Endodermal cell (in vitro differentiated cells): ENCODE measurements at places on chromosomes 2 and 18.

DNA sequence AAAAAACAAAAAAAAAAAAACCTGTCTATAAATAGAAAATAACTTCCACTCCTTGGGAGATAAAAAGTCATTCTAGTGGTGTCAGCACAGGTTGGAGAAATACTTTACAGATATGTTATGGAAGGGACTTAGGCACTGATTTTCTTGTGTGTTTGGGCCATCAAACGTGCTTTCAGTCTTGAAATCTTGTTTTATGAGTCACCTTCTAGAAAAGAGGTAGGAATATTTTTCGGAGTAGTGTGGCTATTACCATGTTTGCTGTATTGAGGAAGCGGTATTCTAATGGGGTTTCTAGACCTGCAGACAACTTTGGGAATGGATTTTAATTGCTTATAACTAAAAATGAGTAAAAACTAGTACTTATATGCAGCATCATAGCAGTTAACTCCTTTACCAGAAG, 12.0 kb downstream of the HNMT start:
- DNase-seq = no peak

GRCh38 chr2:236986524-236987330, 99.0 kb upstream of the COPS8 start:
- DNase-seq = no peak

DNA sequence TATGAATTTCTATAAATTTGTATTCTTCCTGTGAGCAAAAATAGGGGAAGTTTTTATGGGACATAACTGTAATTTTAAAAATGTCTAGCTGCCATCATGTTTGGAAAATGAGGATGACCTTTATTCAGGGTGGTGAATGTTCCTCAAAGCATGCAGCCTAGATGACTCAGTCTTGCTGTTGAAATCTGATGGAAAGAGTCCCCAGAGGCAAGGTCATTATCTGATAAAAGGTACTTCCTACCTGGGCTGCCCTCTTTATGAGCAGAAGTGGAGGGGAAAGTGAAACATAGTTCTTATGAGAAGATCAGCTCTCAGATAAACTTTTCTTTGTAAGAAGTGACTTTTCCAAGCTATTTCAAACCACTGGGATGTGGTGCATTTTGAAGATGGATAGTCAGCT, 1144.7 kb upstream of the PIK3C3 start:
- no peak for DNase-seq

DNA sequence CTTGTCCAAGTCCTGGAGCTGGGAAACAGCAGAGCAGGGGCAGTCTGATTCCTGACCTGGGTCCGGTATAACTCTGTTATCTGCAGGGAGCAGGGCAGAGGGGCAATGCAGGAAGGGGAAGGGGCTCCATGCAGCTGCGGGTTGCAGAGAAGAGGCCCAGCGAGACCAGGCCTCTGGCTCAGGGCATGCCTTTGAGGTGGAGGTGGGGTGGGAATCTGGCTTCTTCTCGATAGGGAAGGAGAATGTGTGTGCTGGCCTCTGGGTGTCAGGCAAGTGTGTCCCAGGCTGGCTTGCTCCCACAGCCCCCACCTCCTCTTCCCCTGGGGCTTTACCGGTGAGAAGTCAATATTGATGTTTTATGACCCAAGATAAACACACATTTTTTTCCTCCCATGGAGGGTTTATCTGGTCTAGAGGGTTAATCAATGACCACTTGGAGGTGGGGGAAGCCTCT, 187.1 kb upstream of the HAAO start:
- peak; percentile 75 for DNase-seq

DNA sequence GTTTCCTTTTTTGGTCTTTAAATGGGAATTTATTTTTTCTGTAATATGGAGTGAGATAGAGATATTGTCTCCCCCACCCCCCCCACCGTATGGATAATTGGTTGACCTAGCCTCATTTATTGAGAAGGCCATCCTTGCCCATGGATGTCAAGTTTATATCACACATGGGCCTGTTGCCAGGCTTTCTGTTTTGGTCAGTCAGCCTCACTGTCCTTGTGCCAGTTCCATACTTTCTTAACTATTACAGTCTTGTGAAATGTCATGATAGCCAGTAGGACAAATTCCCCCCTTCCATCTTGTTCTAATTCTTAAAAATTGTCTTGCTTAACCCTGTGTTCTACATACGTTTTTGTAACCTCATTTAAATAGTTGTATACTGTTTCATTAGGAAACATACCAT, 12.5 kb downstream of the BABAM2 start:
- DNase-seq = no peak

DNA sequence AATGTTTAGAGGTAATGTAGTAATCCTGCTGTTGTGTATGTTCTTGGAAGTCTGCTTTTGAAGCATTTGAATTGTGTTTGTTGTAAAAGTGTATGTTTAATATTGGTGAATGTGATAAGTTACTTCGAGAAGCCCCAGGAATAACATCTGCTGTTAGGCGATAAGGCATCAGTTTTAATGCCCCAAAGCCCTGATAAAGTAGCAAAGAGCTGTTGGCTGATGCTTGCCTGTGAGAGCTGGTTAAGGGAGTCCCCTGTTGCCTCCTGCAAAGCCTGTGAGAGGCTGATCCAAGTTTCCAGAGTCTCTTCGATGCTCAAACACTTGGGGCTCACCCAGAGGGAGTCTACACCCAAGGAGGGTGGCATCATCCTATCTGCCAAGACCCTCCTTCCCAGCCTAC, 110.3 kb downstream of the RNF152 start:
- no peak for DNase-seq

DNA sequence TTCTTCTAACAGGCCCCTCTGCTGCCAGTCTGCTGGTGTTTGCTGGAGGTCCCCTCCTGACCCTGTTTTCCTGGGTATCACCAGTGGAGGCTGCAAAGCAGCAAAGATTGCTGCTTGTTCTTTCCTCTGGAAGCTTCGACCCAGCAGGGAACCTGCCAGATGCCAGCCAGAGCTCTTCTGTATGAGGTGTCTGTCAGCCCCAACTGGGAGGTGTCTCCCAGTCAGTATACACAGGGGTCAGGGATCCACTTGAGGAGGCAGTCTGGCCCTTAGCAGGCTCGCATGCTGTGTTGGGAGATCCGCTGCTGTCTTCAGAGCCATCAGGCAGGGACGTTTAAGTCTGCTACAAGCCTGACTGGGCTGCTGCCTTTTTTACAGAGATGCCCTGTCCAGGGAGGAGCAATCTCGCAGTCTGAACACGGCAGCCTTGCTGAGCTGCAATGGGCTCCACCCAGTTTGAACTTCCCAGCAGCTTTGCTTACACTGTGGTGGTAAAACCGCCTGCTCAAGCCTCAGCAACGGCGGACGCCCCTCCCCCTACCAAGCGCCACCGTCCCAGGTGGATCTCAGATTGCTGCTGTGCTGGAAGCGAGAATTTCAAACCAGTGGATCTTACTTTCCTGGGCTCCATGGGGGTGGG, 29.9 kb downstream of the CHCHD5 start:
- peak; percentile 86 for DNase-seq

DNA sequence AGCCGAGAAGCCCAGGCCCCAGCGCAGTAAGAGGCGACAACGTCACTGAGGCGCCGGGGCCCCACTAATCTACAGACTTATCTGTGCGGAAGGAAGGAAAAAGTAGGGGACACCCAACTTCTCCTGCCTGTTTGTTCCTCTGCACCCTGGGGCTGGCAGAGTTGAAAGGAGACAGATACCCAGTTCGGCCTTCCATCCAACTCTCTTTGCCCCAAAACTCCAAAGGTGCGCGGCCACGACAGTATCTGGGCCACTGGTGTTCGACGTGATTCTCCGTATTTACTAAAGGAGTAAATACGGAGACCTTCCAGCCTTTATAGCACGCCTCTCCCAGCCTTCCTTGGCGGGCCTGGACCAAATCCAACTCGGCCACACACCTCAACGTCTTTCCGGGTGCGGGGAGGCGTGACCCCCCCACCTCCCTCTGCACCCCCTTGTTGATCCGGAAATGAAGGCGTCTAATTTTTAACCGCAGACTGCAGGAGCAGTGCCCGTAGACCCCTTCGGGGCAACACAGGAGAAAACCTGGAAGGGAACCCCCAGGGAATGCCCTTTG, 1.6 kb downstream of the SMAD7 start:
- DNase-seq = no peak

- DNase-seq = no peak
These were observed 176.3 kb upstream of the LRP1B start for GRCh38 chr2:142307086-142307485.

DNA sequence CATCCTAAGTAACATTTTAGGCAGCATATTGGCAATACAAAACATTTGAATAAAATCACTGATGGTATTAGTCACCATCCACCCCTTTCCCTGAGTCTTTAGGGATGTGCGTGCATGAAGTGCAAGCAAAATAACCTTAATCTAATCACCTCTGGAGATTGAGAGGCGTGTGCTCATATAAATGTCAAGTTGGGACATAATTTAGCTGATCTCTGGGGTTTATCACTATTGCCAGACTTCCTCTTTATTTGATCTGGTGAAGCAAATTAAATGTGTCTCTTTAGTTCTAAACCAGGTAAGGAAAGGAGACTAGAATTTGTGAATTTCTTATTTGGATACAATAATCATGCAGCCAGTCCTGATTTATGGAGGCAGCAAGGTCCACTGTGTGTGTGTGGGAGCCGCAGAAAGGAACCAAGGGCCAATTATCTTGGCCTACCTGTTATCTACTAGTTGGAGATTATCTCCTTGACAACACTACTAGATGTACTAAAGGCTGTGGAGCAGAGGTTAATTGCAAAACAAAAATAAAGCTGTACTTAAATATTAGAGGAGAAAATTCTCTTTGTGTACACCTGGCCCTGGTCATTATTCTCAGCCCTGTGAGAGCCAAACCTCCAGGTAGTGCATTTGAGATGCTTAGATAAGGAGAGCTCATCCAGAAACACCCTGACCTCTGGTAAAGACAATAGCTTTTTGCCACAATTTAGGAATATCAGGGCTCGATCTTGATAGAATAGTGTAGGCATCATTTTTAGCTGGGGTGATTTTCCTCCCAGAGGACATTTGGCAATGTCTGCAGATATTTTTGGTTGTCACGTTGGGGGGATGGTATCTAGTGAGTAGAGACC, 78.2 kb downstream of the HRH4 start:
- DNase-seq = no peak

DNA sequence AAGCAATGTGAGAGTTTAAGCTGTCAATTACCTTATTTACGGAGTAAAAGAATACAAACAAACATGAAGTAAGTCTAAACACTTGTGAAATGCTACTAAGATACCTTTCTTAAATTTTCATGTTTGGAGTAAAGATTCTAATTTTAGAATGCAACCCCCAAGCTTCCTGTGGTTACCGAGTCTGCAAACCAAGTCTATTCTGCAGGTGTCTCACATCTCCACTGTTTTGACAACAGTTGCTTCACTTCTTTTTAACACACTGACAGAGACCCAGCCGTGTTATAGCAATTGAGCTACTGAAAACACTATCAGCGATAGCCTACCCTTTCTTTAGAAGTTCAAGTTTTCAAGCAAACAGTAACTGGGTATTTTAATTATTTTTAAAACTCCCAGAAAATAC, 608.3 kb downstream of the ERBB4 start:
- no peak for DNase-seq

DNA sequence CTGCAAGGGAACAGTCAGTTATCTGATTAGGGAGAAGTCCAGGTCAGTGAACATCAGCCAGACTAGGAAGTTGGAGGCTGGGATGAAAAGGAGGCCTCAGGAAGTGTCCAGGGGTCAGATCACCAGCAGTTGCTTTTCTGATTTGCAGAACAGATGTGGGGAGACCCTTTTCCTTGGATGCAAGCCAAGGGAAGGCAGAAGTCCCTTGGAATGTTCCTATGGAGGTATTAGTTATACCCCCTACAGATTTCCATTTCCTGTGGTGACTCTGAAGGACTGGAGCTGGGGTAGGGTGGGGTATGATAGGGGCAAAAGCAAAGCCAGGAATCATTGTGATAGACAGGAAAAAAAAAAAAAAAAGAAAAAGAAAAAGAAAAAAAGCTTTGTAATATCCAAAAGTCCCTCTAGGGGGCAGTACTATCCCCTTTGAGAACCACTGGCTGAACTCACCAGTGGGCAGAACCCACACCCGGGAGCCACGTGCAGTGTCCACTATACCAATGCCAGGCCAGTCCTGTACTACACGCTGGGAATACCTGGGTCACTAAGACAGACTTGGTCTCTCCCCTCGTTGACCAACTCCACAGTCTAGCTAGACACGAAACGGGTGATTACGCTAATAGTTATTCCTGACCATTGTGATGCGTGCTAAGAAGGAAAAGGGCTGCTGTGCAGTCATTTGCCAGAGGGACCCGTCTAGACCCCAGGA, 7.4 kb downstream of the DYSF start:
- peak; percentile 77 for DNase-seq

GRCh38 chr2:200765995-200766660, 45.6 kb upstream of the BZW1 start:
- DNase-seq = no peak

DNA sequence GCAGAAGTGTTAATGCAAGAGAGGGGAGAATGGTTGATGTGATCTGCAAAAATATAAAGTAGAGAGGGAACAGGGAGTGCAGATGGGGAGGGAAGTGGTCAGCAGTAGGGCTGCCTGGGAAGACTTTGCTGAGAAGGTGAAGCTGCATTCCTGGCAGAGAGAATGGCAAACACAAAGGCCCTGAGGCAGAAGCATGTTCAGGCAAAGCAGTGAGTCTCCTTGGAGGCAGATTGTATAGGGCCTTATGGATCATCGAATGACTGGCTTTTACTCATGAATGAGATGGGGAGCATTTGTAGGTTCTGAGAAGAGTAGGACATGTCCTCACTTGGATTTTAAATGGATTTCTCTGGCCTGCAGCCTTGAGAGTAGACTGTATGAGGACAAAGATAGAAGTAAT, 9.5 kb downstream of the ITGA6 start:
- no peak for DNase-seq

GRCh38 chr2:95344215-95344583, 47.1 kb downstream of the KCNIP3 start:
- peak; percentile 13 for DNase-seq

GRCh38 chr2:124395961-124396360, 370.9 kb downstream of the CNTNAP5 start:
- DNase-seq = no peak

DNA sequence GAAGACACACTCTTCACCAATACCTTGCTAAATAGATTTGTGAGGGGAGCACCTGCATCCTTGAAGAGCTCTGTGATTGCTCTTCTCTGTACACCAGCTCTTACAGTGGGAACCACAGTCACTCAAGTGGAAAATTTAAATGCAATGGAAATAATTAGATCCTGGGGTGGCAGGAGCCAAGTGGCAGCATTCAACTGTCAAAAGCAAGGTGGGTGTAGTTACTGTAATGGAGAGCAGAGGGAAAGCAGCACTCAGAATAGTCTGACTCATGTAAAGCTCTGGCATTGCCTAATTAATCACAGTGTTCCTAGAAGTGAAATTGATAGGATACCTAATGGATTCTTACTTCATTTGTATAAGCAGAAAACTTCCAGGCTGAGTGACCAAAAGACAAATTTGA, 245.8 kb downstream of the KCNE4 start:
- DNase-seq = no peak

GRCh38 chr18:79459946-79460480, 64.3 kb downstream of the NFATC1 start:
- no peak for DNase-seq

DNA sequence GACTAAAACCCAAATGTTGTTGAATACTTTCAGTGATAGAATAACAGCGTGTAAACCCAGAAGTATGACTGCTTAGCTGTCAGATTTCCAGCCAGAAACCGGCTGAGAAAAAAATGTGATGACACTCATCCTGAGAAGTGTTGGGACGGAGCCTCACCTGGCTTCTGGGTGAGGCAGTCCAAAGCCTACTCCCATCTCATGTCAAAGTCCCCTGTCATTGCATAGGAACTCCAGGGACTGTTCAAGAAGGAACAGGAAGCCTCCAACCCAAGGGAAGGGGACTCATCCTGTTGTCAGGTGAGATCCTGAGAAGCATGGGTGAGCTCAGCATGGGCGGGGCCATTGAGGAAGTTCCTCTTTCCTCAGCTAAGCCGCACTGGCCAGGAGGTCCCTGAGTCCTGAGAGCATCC, 11.3 kb upstream of the CHRNA1 start:
- DNase-seq = peak; percentile 68
